Stimulated activated CD4-positive, alpha-beta T cell treated with anti-CD3 and anti-CD28 coated beads, Interleukin-1b, Interleukin-23, amount 100 ng/mL, for 1 hour (primary cell): ENCODE measurements at places on chromosomes 1 and 21.

- no peak for DNase-seq
Observed at GRCh38 chr1:83802023-83802422, 196.9 kb downstream of the TTLL7 start.

GRCh38 chr1:204802401-204803175 lies 68.1 kb upstream of the NFASC start:
- no peak for DNase-seq

DNA sequence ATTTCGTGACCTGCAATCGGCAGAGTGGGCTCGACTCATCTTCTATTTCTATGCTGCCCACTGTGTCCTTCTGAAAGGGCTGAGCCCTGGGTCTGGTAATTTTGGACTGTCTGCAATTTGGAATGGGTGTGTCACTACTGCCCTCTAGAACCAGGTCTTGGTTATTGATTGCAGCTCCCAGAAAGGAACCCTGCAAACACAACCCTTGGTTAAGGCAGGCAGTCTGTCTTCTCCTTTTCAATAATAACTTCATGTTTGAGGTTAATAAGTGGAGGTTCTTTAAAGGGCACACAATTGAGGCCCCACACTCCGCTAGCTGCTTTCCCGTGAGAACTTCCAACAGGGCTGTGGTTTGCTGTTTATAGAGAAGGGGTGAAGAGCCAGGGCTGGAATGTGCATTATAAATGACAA lies 79.9 kb upstream of the LYST start:
- no peak for DNase-seq

DNA sequence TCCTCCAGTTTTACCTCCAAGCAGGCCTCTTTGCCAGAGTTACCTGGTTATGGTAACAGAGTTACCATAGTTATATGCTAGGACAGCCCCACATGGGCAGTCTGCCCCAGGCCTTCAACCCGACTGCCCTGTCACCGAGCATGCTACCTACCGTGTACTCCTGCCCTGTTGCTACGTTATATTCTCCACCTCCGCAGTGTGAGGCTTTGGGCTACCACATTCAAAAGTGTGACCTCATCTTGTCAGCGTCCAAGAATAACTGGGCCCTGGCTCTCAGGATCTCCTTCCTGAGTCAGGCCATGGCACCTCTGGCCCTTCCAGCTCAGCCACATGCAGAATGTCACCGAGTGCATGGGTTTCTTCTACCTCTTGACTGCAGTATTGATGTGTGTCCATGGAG lies 8.9 kb downstream of the MAPKAPK2 start:
- no peak for DNase-seq

- no peak for DNase-seq
Observed at GRCh38 chr1:100322436-100323211, 29.7 kb upstream of the CDC14A start.

DNA sequence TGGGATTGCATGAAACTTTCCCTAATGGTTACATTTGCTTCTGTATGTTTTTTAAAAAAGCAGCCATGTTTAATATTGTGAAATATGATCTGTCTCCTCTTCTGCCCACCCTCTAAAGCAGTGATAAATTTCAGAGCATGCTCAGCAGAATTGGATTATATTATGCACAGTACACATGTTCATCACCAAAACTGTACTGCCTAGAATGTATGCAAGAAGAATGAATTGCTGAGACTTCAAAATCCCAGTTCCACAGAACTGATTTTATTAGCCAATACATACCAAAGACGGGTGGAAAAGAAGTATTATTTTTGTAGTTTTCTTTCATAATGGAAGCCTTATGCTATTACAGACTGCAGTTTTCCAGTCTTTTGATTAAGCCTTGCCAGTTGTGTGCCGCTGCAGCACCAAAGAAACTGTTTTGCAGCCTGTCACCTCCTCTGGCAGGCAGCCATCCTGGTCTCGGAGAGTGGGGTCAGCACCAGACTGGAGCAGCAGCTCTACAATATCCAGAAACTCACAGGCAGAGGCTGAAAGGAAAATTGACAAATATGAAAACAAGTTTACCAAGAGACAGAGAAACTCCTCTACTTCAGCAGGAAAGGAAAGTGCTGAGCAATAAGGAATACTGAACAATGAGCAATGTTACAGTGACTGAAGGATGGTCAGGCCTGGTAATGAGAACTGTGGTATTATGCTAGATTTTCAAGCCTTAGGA lies 58.1 kb downstream of the LHX4 start:
- DNase-seq: no peak

DNA sequence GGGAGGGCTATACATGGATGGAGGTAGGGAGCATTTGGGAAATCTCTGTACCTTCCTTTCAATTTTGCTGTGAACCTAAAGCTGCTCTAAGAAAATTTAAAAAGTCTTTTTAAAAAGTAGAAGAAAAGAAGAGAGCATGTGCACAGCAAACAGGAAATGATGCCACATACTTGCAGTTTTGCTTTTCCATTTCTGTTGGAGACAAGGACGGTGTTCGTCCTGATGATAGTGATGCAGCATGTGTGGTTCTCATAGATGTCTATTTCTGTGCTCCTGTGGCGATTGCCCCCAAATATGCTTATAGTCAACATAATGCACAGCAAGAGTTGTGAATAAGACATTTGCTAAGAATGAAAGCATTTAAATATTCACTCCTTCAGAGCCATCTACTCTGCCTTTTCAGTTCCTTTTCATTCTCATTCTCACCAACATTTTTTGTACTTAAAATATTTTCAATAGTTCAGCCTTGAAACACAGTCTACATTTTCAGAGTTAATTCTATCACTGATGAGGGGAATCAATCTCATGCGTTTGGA lies 66.6 kb downstream of the LRRC8C start:
- DNase-seq: no peak

GRCh38 chr1:234881893-234882771 lies 246.5 kb downstream of the TOMM20 start:
- DNase-seq: no peak

- no peak for DNase-seq
Observed at GRCh38 chr1:162697140-162697895, 65.1 kb downstream of the DDR2 start.

DNA sequence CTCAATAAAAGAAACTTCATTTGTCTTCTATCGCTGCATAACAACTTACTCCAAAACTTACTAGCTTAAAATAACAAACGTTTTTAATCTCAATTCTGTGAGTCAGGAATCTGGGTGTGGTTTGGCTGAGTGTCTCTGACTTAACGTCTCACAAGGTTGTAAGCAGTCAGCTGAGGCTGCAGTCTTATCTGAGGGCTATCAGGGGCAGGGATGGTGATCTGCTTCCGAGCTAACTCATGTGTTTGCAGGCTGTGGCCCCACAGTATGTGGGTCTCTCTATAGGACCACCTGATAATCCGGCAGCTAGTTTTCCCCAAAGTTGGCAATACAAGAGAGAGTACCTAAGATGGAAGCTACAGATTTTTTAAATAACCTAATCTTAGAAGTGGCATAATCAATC lies 234.2 kb upstream of the FGGY start:
- no peak for DNase-seq

DNA sequence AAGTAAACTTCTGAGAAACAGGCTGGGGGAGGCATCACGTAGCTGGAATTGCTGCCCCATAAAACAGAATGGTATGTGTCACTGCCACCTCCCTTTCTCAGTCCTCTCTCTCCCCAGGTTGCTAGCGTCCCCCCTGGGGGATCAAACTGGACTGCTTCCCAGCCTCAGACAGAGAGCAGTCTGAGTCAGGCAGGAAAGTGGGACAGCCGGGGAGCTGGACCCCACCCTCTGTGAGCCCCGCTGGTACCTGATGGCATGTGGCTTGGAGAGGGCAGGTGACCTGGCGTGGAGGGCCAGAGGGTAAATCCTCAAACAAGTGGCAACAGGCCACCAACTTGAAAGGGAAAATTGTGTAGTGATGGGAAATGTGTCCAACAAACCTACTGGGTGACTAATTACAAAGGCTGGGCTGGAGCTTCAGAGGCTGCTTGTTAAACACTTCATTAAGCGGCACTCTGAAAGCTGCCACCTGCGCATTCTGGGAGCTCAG lies 1.0 kb upstream of the SFN start:
- no peak for DNase-seq

GRCh38 chr1:13943055-13943454 lies 243.1 kb downstream of the PRDM2 start:
- no peak for DNase-seq

GRCh38 chr1:6466023-6466422 lies at the start of gene TNFRSF25:
TNFRSF25 (minus strand) TSS chr1:6466173; CDS start chr1:6466107, 66 bp downstream.
- DNase-seq: peak; percentile 32

DNA sequence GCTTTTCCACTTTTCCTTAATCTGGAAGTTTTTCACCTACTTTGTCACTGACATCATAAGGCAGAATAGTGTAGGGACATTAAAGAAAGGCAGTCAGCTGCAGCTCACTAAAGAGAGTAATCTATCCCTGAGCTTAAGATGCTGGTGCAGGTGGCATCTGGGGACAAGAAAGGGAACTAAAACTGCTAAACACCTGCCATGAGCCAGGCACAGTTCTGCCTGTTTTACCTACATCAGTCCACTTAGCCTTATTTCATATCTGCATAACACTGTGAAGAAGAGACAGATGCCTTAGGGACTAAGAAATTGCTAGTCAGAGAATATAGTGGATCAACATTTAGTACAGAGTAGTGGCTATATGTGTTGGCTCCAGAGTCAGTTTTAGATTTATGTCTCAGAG lies 88.1 kb downstream of the GPATCH2 start:
- DNase-seq: no peak

DNA sequence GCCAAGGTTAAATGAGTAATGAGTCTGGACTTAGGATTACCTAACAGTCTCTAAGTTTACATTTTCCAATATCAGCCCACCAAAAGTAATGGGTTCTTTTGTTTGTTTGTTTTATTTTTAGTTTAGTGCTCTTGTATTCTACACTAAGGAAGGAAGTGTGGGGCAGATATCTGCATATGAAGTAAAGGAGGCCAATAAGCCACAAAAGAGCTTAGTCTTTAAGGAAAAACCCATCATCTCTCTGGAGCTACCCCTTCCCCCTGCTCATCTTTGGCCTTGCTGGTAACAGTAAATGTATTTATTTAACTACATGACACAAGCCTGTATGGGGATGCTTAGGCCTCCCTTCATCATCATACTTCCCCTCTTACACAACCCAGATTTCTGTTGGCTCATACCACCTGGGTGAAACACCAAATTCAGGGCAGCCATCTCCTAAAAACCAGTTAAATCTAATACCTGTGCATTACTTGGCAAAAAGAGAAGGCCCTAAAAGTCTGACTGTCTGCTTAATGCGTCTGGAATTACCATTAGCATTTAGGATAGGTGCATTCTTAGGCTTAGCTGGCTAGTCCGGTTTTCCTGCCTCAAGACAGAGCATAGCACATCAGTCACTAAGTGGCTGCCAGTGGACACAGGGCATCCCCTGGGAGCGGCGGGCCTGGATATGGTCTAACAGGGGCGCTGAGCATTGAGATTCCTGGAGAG lies 96.8 kb upstream of the ADGRL2 start:
- no peak for DNase-seq

- DNase-seq: no peak
Observed at GRCh38 chr1:59057211-59057694, 239.6 kb upstream of the FGGY start.

DNA sequence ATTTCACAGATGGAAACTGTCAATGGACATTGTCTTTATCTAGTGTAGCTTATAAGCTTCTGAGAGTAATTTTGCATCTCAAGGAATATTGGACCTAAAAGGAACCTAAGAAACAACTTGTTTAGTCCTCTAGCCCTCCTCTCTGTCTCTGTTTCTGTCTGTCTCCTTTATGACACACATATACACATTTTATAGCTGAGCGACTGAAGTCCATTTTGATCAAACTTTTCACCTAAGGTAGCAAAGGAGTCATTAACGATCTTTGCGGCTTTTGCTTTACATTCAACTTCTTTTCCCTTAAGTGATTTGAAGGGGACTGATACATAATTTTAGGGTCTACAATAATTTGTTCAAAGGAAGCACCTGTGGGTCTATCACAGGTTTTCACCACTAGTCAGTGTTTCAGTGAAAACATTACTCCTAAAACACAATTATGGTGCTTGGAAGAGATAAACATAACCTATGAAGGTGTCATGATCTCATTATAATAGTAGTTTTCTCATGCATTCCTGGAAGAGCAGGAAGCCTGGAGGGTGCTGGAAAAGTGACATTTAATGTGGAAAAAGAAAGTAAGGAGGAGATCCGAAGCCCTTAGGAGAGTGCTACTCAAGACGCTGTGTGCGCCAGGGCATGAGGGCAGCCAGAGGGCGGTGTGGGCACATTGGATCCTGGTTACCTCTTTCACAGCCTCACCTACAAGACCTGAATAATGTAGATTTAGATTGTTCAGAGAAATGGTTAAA lies 248.6 kb downstream of the DNM3 start:
- peak; percentile 16 for DNase-seq

DNA sequence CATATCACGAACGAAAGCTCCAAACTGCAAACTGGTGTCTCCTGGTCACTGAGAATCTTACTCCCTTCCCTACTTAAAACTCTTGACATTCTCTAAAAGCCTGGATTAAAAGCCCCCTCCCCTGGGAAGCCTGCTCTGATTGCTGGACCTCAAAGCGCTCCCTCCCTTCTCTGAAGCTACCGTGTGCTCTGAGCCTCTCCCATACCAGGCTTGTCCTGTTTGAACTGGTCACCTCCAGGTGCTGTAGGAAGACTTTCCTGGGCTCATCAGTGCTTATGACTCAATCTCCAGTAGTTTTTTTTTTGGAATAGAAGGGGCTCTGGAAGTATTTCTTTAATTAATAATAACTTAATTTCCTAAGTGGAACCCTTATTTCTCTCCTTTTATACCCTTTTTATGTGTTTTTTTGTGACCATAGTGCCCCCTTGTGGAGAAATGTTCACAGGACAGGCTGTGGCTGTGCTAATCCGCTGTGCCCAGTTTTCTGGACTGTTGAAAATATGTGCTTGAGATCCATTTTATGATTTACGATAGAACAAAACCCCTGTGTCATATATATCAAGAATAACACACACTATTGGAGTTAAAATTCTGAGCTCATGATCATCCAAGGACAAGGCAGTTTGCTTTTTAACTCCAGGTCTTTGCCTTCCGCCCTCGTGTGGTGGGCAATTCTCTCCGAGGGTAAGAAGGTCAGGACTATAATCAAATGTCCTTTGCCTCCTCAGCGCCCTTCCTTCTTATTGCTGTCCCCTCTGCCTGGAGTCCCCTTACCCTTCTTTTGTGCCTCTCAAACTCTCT lies 16.9 kb downstream of the MTARC1 start:
- no peak for DNase-seq

DNA sequence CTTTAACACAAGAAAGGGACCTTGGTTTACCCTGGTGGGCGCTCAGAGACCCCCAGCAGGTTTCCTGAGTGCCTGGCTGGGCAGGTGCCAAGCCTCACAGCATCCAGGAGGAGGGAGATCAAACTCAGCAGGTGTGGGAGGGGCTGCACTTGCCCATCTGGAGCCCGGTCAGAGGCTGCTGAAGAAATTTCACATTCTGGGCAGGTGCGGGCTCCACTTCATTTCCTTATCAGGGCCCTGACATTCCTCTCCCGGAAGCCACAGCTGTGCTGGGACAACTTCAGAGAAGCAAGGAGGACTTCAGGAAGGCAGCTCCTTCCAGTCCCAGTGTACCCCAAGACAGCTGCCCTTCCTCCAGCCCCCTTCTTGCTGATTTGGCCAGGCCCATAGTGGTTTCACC lies 82.9 kb downstream of the ITPKB start:
- DNase-seq: no peak

GRCh38 chr21:44724196-44724595 lies 12.8 kb upstream of the TSPEAR start:
- DNase-seq: no peak

GRCh38 chr1:89149976-89150375 lies 24.1 kb upstream of the GBP2 start:
- DNase-seq: no peak

GRCh38 chr1:182428043-182428442 lies 21.9 kb upstream of the RGSL1 start:
- DNase-seq: no peak

GRCh38 chr1:67684526-67685066 lies 405 bp upstream of the GADD45A start:
- no peak for DNase-seq
